A549 treated with RU486 at 1 μM for 4 hours (cell line): ENCODE measurements at places on chromosomes 3 and 15. TPM values are rescaled to one million over a fixed set of nuclear protein-coding genes. Genes with fewer than 3 reads are reported as not detected.

Gene ALDH1L1
- 0.11 to 0.30 TPM (median 0.16 TPM) in 5 replicates for total RNA-seq

Gene GOLGA6L4
- 0.25 to 1.1 TPM (median 0.81 TPM) in 5 replicates for total RNA-seq

Gene LRTM1
- not detected in 5 replicates for total RNA-seq

Gene TFDP2
- 16.1 to 22.0 TPM (median 17.5 TPM) in 5 replicates for total RNA-seq

Gene CDHR4
- 0.11 to 0.29 TPM (median 0.24 TPM) in 4 of 5 replicates, not detected in the other for total RNA-seq
